ENCODE measurements at places on chromosomes 13 and 19.

DNA sequence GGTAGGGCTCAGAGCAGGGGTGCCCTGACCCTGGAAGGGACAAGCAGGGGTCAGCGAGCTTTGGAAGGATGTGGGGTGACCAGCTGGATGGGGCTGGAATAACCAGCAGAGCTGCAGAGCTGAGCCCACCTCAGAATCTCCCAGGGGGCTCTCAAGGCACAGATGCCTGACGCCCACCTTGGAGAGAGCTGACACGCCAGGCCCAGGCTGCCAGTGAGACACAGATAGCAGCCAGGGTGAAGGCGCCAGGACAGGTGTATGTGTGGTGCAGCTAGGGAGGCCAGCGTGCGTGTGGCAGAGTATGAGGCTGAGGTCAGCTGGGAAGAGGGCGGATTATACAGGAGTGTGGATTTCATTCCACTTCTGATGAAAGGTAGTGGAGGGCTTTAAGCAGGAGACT, 8.9 kb downstream of the AP1M1 start:
- no peak for DNase-seq

GRCh38 chr13:74158571-74159352, 24.6 kb upstream of the KLF12 start:
- DNase-seq, result no peak

DNA sequence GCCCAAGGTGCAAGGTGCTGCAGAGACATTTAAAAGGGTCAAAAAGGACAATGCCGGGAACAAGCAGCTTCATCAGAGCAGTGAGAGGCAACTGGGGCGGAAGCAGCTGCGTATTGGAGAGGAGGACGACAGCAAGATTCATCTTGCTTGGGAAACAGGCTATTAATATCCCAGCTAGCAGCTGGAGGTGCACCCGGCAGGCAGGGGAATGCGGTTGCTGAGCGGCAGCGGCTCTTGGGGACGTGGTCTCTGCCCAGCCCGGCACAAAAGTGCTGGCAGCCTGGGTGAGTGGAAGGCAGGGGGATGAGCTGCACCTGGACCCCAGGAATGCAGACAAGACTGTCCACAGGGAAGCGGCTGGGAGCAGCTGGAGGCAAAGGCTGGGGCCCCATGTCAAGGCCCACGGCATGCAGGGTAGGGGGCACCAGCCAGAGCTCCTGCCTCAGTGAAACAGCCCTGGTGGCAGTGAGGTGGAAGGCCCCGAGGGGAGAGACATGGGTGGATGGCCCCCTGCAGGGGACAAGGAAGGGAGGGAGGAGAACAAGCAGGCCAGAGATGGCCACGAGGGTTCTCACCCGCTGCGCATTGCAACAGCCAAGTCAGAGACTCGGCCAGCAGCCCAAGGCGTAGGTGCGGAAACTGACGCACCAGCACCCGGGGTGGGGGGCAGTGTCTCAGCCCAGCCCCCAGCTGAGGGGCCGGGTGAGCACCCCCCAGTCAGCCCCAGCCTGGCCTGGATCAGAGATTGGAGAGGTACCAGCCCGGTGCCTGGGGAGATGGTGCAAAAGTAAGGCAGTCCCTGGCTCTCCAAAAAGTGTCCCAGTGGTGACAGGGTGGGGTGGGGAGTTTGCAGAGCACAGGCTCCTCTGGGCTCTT, 34.4 kb downstream of the PEPD start:
- DNase-seq, result no peak

DNA sequence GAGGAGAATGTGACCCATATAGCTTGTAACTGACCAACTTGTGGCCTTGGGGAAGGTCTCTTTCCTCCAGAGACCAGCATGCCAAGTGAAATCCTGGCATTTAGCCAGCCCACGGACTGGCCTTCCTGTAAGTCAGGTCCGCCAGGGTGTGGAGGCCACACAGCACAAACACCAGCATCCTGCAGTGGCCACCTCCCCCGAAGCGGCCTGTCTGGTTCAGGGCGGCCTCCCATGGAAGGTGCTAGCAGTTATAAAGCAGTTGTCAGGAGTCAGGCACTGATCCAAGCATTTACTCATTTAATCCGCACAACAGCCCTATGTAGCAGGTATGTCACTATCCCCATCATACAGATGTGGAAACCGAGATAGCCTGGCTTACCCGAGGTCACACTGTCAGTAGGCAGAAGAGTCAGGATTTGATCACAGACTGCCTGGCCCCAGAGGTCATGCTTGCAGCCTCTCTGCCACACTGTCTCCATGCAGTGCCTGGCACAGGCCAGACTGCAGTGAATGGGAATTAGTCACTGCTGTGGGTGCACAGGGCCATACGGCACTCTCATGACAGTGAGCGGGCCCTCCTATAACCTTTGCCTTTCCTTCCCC, 36.7 kb downstream of the CAPN12 start:
- no peak for DNase-seq

DNA sequence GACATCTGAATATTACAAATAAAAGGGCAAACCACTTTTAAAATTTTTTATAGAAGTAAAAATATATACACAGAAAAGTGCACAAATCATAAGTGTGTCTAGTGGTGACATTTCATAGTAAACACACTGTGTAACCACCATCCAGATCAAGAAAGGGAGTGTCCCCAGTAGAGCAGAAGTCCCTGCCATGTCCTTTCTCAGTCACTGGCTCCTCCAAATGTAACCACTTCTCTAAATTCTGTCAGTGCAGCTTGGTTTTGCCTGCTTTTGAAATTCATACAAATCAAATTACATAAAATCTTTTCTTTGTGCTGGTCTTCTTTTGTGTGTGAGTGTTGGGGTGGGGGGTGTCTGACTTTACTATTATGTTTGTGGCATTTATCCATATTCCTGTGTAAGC, 116.5 kb downstream of the RBM26 start:
- no peak for DNase-seq

DNA sequence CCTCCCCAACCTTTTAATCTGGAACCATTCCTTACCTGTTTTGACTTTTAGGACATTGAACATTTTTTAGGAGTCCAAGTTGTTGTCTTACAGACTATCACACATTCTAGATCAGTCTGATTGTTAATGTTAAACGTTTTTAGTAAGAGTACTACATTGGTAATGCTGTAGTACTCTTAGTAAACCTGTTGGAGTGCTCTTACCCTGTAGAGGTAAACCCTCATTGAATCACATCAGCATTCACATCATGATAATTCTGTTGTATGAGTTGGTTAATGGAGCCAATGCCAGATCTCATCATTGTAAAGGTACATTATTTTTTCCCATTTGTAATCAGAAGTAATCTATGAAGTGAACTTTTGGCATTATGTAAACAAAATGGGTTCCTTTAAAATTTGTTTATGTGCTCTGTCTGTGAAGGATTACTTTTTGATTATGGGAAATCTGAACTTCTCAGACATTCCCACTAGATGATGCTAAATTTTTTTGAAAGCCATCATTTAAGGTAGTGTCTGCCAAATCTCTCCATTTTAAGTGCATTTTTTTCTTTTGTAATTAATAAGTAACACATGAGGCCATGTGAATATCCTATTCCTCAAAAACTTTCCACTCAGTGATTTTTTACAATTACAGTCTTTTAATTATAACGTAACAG, 55.2 kb downstream of the VWA8 start:
- DNase-seq, result no peak

- DNase-seq, result no peak
Observed at GRCh38 chr13:85228692-85229091, 570.5 kb downstream of the SLITRK6 start.

DNA sequence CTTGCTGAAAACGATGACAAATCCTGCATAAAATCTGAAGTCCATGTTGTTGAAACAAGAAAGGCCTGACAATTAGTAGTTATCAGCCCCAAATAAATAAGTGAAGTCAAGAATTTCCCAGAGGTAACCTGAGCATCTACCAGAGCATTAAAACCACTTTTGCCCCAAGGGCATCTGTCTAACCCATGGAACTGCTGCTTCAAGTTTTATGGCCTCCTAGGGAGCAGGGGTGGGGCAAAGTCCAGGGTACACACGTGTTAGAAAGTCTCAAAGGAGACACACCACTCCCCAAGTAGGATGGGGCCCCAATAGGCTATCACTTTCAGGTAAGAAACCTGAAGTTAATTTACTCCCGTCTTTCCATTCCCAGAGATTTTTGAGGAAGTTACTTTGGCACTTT, 81.1 kb downstream of the CACNA1A start:
- DNase-seq, result no peak

DNA sequence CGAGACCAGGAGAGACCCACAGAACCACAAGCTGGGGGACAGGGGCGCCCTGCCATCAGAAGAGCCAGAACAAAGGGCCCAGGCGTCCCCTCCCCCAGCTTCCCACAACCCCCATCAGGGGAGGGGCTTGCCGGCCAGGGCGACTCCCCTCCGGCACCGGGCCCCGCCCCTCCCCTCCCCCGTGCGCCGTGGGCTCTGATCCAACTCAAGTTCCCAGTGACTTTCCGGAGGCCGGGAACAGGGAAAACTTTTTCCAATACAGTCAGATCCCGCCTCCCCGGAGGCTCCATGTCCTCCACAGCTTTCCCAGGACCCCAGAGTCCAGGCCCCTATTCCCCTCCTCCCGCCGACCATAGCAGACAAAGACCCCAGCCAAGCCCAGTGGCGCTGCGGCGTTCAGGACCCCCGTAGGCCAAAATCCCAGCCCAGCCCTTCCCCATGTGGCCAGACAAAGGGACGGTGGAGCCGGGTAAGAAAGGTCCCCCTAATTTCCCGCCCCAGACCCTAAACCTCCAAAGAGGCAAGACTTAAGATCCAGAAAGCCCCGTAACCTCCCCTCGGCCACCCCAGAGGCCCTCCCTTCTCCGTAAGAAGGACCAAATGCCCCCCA, 673 bp downstream of the TEAD2 start:
- no peak for DNase-seq

DNA sequence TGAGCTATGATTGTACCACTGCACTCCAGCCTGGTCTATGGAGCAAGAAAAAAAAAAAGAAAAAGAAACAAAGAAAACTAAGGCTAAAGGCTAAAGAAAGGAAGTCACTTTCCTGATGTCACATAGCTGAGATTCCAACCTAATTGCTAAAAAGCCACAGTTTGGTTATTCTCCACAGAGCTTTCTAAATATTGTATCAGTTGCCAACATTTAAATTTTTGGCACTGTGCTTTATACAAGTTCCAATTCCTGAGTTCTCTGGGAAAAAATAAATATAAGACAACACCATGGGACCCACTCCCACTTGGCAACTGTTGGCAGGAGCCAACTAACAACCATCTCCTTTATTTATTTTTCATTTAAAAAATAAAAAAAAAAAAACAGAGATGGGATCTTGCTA, 11.2 kb upstream of the LYPD3 start:
- DNase-seq, result no peak

- no peak for DNase-seq
Observed at GRCh38 chr19:39001041-39001440, 25.5 kb upstream of the FBXO17 start.

GRCh38 chr19:20078581-20079031, 806 bp downstream of the ZNF90 start:
- DNase-seq, result peak; percentile 2

DNA sequence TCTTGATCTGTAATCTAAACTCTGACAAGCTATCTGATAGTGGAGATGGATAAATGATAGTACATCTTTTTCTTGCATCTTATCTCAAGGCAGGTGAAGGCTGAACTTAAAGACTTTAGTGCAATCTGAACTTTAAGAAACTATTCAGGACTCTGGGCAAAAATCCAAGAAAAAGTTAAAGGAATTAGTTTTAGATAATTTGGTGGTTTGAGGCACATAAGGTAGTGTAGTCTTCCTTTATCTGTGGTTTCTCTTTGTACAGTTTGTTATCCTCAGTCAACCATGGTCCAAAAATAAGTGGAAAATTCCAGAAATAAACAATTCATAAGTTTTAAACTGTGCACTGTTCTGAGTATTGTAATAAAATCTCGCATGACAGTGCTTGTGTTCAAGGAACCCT, 172.9 kb downstream of the UGGT2 start:
- DNase-seq, result no peak

DNA sequence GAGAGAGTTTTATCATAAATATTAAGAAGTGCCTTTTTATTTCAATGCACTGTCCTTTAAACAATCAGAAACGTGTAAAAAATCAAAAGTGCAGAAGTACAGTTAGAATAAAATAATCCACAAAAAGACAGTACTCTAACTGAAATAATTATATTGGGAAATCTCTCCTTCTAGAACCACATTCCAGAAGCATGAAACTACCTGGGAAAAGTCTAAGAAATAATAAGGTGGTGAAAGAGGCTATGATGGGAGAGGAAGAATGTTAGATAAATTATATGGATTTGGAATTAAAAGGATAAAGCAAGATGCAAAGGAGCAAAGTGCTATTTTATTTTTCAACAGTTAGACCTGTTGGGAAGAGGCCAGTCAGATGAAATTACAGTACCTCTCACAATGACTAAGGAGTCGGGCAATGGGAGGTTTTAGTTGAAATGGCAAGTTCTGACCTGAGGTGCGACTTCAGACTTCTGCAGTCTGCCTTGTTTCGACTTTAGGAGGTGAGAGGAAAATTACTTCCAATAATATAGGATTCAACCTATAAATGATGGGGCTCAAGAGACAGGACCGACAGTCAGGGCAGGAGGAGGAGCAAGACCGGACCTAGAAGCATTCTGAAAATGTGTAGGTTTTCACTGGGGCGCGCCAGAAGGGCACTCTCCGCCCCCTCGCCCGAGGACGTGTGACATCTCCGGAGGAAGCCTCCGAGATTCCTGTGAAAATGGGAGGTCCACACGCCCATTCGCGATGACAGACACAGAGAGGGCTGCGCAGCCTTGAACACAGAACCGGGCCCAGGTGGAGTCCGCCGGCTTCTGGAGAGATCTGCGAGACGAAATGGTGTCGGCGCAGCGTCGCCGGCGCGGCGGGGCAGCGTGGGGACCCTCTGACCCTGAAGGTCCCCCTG, 717 bp downstream of the SPRYD7 start:
- DNase-seq, result peak; percentile 3

DNA sequence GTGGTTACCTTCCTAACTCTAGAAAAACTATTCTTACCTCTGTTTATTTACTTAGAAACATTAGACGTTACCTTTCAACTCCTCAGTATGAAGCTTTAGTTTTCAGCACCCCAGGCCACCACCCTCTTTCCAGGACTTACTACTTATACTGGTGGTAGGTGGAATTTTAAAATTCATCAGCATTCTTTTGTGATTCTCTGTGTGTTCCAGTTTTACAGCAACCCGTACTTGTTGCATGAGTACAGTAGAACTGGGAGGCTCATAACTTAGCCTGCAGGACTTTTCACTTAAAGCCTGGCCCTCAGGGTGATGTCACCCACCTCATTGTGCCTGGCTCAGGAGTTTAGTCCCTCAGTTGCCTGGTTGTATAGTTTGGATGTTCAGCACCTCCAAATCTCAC, 49.4 kb upstream of the ALOX5AP start:
- DNase-seq, result no peak

- DNase-seq, result no peak
Observed at GRCh38 chr13:110912651-110913051, 2.2 kb downstream of the ANKRD10 start.

- DNase-seq, result no peak
Observed at GRCh38 chr13:100098445-100099116, 9.7 kb downstream of the PCCA start.

GRCh38 chr13:27339299-27339698, 68.7 kb downstream of the RASL11A start:
- DNase-seq, result peak; percentile 28

- DNase-seq, result no peak
Observed at GRCh38 chr13:50025436-50025835, 10.2 kb downstream of the KCNRG start.

GRCh38 chr19:3537438-3538240, 1.3 kb upstream of the TEKTIP1 start:
- DNase-seq, result no peak

Measured in stimulated activated CD4-positive, alpha-beta T cell treated with anti-CD3 and anti-CD28 coated beads, Interleukin-12 subunit alpha, Interleukin-12 subunit beta, amount 100 ng/mL, for 24 hours (primary cell).